ENCODE measurements at places on chromosomes 11 and 22. TPM values are rescaled to one million over a fixed set of nuclear protein-coding genes. Genes with fewer than 3 reads are reported as not detected.

DNA sequence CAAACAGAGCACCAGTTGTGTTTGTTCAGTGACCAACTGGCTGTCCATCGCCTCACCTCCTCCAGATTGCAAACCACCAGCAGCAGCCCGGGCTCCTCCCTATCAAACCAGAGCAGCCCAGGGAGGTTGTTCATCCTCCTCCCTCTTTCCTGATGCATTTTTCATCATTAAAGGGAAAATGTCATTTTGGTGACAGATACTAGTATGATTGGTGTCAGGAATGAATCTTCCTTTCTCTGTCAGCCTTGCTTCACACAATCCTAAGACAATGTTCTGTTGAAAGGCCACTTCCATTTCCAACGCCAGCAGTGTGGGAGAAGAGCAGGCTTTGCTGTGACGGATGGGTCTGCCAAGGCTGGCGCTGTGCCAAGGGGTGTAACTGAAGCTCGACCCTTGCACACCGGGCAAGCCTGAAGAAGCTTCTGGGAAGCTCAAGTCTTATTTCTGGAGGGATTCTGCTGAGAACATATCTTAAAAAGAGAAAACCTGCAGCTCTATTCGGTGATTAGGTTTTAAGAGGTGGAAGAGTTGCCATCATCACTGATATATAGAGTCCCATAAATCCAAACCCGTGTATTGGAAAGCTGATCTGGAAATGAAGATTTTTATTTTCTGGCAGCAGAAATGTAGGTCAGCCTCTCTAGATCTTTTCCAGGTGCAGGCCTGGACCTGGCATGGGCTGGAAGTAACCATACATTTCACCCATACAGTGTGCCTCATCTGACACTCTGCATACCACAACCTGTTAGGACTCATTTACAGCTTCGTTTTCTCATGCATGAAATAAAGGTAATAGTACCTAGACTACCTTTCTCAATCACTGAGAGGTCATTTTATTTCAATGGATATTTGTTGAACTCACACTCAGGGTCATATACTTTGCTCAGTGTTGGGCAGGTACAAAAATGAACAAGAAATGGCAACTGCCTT is 524.5 kb downstream of the NTM start:
- DNase-seq: no peak

DNA sequence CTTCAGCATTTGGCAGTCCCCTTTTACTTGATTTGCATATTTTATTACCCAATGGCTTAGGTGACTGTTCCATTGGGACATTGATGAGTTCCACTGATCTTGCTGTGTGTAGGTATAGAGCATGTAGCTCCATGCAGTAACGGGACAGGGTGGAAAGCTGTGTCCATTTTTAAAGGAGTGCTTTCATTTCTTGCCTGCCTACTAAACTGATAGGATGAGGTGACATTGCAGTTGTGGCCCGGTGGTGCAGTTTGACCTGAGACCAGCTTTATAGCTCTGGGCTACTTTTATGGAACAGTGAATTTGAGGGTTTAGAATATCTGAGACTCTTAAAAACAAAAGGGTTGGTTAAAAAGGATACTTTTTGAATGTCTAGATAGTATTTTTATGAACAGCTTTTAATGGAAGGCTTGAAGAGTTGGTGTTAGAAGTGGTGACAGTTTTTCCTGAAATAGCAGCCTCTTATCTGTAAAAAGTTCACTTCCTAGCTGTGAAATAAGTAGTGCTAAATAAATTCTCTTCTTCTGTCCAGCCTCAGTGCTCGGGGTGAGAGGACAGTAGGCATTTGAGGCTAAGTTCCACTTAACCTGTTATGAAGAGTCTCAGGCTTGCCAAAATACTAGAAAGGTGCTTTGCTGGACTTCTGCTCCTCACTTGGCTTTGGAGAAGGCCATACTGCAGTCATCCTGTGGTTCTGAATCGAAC is 27.0 kb downstream of the NAT10 start:
- DNase-seq: no peak

- DNase-seq: peak; percentile 9
Observed at GRCh38 chr22:28369854-28370253, 309.8 kb downstream of the TTC28 start.

GRCh38 chr11:63017306-63017974 is 1.8 kb upstream of the SLC22A8 start:
- no peak for DNase-seq

GRCh38 chr11:64135711-64136110 is 30.2 kb downstream of the MACROD1 start:
- DNase-seq: no peak

GRCh38 chr22:19927696-19928095 is 13.9 kb upstream of the COMT start:
- no peak for DNase-seq

DNA sequence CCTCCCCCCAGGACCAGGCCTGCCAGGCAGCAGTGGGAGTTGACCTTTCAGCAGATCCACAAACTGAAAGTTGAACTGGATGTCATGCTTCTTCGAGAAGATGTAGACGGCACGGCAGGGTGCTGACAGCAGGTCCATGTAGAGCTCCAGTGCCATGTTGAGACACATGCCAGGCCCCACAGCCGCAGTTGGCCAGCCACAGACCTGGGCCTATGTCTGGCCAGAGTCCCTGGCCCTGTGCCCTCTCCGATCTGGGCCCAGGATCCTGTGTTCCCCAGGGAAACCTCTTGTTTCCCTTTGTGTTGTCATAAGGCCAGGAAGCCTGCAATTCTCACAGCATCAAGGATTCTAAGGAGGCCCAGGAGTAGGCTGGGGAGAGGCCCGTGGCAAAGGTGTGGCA is at the start of gene GSTT4:
GSTT4 (minus strand) TSS at position 253 of the 400 bp plus-strand sequence; CDS start at position 156, 97 bp downstream.
- DNase-seq: no peak

DNA sequence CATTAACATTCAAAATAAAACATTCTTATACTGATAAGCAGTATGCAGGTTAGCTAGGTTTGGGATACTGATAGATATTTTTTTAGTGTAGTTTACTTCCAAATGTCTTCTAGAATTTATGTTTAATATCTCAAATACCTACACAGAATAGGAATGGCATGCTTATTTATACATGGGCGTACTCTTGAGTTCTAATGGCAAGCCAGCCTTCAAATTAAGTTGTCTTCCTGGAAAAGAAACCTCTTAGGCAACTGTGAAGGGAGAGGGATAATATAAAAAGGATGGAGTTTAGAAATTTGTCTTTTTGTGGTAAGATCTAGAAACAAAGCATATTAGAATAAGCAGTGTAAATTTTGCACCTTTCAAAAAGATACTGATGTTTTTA is 65.4 kb downstream of the MTMR3 start:
- no peak for DNase-seq

DNA sequence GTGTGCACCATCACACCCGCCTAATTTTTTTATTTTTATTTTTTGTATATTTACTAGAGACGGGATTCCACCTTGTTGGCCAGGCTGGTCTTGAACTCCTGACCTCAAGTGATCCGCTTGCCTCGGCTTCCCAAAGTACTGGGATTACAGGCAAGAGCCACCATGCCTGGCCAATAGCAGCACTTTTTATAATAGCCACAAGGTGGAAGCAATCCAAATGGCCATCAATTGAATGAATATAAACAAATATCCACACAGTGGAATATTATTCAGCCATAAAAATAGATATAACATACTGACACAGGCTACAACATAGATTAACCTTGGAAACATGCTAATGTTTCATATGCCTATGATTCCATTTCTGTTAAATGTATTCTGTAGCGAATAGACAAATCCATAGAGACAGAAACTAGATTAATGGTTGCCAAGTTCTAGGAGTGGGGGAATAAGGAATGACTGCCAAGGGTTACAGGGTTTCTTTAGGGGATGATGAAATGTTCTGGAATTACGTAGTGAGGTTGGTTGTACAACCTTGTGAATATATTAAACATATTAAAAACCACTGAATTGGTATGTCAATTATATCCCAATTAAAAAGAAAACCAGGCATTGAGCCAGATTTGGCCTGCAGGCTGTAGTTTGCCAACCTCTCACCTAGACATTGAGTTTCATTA is 4.8 kb downstream of the VPS51 start:
- no peak for DNase-seq

DNA sequence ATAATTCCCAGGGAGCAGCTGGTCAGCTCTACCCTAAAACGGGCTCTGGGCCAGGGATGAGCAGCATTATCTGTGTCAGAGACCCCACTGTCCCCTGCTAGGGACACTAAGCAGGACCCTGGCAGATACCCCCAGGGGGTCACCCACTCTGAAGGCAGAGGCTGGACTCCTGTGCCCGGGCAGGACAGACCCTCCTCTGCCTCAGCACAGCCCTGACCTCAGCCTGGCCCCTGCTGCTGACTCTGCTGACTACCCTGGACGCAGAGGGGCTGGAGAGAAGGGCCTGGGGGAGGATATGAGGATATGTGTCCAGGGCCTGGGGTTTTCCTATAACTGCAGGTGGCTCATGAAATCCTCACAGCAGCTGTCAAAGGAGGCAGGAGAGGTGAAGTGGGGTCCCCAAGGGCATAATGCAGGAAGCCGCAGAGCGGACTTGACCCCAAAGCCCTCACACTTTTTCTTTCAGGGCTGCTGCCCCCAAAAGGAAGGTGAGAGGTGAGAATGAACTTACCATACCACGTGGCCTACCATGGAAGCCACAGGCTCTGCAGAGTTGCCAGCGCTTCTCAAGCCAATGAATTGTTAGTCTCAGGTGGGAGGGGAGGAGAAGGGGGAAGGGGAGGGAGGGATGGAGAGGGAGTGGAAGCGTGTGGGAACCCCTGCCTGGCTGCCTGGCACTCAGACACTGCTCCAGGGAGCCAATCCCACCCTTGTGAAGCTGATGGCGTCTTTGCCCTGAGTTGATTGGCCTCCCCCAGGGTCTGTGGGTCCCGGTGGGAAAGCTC is 76.7 kb upstream of the WNT11 start:
- DNase-seq: no peak

Gene SCN4B
- total RNA-seq: 0.22 TPM

Gene ARHGAP20
- total RNA-seq: 0.05 TPM
